ENCODE measurements at places on chromosomes 2 and 18.

- DNase-seq, result no peak
Observed at GRCh38 chr2:623130-623922, 53.9 kb downstream of the TMEM18 start.

DNA sequence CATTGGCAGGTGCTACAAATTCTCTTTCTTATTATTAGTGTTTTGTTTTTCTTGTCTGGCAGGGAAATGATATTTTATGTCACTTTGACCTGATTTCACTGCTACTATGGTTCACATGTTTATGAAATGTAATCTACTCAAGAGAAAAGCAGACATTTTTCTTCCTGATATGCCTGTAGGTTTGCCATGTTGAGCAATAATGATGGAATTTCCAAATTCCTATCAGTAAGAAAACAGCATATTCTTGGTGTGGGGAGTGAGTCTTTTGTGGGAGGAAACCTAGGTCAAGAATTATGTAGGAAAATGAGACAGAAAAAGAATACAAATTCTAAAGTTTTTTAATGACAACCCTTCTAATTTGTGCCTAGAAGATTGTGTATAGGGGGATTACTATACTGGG, 356.4 kb downstream of the SLC4A3 start:
- no peak for DNase-seq

DNA sequence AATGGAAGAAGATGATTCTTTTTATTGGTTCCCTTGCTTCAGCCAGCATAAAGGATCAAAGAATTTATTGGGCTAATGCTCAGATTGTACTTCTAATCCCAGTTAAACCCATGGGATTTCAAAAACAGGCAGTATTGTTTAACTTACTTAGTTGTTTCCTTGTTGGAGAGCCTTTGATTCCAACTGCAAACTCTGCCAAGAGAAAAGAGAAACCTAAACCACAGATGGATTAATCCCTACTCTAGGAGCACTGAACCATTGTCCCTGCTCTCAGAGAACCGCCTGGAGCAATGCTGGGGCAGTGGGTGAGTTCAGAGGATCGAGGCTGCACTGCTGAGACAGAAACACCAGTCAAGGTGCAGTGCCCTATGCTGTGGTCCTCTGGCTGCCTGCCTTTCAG, 44.9 kb upstream of the SIGLEC15 start:
- no peak for DNase-seq

- no peak for DNase-seq
Observed at GRCh38 chr2:176455816-176456291, 186.6 kb downstream of the MTX2 start.

DNA sequence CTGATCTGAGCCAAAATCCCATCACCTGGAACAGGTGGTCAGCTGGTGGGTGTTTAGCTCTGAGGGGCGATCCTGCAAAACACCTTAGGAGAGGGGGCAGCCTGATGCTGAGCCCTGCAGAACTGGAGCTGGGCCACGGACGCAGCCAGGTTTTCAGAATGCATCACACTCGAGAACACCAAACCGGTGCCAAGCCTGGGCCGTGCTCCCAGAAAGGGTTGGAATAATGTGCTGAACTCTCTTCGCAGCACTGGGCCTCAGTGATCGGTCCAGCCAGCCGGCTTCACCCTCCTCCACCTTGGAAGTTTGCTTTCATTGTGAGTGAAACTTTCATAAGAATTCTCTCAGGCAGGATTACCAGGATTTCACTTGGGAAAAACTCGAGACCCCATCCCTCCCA, 56.5 kb upstream of the TTC39C start:
- no peak for DNase-seq

DNA sequence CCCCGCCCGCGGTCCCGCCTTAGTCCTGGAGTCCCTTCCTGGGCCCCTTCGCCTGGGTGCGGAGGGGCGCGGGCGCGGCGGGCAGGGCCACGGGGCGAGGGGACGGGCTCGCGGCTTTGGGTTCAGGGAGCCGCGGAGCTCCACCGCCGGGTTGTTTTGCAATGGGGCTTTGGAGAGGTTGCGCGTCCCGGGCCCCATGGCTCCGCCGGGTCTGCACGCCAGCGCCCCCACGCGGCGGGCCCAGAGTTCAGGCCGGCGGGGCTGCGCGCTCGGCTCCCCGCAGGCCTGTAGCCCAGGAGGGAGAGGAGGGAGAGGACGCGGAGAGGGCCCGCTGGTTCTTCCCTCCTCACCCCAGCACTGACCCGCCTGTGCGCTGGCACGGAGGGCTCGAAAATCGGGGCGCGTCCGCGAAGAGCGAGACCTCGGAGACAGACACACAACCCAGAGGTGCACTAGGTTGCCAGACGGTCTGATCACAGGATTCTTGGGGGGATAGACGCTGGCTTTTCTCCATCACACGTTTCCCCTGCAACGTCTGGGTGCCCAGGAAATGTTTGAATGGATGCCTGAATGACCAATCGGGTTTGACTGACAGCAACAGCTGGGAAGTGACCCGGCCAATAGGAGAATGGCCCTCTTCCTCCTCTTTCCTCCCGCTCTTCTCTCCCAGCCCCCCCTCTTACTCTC, 4.9 kb upstream of the SIX2 start:
- DNase-seq, result no peak

GRCh38 chr2:150387586-150388288, 99.7 kb downstream of the RND3 start:
- no peak for DNase-seq

- DNase-seq, result no peak
Observed at GRCh38 chr2:200595913-200596312, 10.1 kb downstream of the AOX1 start.

DNA sequence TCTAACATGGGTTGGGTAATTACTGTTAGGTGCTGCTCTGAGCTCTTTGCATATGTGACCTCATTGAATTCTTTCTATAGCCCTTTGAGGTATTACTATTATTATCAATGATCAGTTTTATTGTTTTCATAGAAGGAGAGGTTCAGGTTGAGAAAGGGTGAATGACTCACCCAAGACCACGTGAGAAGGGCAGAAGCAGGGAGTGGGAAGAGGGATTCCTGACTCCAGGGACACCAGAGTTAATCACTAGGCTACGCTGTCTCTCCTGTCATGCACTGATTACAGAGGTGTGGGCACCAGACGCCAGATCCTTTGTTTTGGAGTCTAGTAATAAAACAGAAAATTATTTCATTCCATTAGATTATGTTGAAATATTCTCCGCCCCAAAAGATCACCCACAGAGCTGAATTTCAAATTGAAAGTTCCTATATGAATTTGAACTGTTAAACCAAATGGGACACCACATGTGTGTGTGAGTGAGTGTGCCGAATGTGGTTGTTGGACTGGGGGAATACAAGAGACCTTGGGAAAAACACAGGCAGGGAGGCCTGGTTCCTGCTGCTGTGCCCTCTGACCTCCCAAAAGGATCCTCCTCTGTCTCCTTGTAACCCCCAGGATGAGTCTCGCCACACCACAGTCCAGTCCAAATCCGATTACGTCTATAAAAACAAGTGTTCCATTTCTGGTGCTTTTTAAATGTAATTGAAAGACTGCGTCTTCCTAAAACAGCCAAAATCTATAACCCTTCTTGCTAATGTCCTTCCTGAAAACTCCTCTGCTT, 215.4 kb downstream of the ZNF521 start:
- no peak for DNase-seq

- peak; percentile 12 for DNase-seq
Observed at GRCh38 chr2:25030702-25031101, 11.2 kb upstream of the EFR3B start.
